ENCODE measurements at places on chromosomes 2 and 18.

GRCh38 chr2:159939946-159940345 lies 122.5 kb downstream of the PLA2R1 start:
- no peak for DNase-seq

DNA sequence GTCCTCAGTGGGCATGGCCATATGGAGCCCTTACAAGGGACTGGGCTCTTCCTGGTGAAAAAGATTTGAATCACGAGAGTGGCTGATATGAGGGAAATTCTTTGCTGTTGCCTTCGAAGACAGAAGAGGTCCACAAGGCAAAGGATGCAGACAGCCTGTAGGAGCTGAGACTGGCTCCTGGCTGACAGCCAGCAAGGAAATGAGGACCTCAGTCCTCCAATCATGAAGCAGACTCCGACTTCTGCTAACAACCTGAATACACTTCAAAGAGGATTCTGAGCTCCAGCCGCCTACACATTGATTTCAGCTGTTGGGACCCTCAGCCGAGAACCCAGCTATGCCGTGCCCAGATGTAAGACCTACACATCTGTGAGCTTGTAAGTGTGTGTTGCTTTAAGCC lies 3.0 kb upstream of the ST8SIA5 start:
- DNase-seq = no peak

- DNase-seq = no peak
Observed at GRCh38 chr2:9244985-9245544, 38.5 kb downstream of the ASAP2 start.

- DNase-seq = peak; percentile 10
Observed at GRCh38 chr2:102103992-102104871, 38.3 kb upstream of the IL1R1 start.

DNA sequence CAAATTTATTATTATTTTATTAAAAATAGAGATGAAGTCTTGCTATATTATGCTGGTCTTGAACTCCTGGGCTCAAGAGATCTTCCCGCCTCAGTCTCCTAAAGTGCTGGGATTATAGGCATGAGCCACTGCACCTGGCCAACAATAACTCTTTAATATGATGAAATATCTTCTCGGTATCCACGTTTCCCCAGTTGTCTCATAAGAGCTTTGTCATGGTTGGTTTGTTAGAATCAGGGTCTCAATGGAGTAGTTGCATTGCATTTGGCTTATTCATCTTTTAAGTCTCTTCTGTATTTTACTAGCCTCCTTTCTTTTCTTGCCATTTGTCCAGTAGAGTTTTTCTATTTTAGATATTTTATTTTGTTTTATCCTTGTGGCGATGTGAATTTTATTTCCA lies 32.7 kb upstream of the DLX2 start:
- no peak for DNase-seq

DNA sequence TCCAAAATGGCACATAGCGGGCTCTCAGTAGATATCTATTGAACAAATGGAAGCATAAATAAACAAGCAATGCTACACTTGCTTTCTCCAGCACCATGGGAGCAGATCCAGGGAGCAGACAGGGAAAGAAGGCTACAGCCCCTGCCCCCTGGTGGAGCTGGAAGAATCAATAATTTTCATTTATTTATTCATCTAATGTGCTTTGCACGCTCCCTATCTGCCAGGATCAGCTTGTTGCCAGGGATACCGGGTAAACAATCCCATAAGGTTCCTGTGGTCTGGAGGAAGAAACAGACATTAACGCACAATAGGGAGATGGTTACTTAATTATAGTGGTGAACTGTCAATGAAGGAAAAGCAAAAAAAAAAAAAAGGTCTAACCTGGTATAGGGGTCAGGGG lies 40.1 kb upstream of the CLASP1 start:
- no peak for DNase-seq

GRCh38 chr2:177281400-177282180 lies 17.1 kb upstream of the NFE2L2 start:
- no peak for DNase-seq

- DNase-seq = no peak
Observed at GRCh38 chr2:25328152-25329085, 13.3 kb downstream of the DNMT3A start.

DNA sequence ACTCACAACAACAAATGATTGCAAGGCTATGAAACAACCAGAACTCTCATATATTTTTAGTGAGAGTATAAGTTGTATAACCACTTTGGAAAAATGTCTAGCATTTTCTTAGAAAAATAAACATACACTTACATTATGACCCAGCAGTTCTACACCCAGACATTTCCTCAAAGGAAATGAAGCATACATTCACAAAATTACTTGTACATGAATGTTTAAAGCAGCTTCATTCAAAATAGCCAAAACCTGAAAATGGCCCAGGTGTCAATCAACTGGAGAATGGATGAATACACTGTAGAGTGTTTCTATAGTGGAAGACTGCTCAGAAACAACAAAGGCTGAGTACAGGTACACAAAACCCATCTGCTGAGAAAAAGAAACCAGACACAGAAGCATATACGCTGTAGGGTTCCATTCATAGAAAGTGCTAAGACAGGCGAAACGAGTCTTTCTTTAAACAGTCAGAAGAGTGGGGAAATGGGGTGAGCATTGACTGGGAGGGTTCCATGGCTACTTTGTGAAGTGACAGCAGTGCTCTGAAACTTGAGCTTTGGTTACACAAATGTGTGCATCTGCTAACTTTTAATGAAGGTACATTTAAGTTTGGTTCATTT lies 799.0 kb downstream of the DCDC2C start:
- no peak for DNase-seq

DNA sequence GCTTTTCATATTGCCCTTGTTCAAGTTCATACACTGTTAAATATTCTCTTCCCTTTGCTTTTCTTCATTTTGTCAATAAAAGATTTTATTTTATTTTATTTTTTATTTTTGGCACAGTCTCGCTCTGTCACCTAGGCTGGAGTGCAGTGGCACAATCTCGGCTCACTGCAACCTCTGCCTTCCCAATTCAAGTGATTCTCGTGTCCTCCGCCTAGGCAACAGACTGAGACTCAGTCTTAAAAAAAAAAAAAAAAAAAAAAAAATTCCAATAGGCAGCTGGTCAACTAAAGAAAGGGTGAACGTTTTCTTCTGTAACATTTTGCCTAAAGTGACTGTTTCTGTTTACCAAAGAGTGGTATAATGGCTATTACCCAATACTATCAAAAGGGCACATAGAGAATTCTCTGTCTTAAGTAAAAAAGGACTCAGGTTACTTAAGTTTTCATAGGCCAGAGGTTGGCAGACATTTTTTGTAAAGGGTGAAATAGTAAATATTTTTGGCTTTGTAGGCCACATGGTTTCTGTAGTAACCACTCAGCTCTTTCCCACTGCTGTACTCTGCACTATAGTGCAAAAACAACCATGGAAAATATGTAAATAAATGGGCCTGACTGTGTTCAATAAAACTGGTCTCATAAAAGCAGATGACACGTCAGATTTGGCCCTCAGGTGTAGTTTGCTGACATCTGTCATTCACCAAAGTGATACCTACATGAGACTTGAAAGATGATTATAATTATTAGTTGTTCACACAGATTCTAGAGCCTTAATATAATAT lies 113.4 kb downstream of the MIB1 start:
- no peak for DNase-seq

- DNase-seq = no peak
Observed at GRCh38 chr2:225399504-225399903, at the start of gene NYAP2. NYAP2 (plus strand) TSS chr2:225399710; CDS start chr2:225408881, 9,171 bp downstream.

DNA sequence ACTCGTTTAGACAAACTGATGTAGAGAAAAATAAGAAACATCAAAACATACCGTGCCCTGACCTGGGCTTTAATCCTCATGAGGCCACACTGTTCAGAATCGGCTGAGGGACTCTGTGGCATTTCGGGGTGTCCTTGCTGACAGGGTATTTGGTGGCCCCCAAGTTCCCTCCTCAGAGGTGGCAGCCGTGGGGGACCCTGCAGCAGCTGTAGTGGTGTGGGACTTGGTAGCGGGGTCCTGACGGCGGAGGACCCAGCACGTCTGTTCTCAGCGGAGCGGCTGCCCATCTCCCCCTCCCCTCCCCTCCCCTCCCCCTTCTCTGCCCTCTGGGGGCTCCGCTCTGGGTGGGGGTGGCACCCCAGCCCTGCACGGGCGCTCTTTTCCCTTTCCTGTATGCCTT lies 18.4 kb downstream of the KCNG2 start:
- DNase-seq = no peak

DNA sequence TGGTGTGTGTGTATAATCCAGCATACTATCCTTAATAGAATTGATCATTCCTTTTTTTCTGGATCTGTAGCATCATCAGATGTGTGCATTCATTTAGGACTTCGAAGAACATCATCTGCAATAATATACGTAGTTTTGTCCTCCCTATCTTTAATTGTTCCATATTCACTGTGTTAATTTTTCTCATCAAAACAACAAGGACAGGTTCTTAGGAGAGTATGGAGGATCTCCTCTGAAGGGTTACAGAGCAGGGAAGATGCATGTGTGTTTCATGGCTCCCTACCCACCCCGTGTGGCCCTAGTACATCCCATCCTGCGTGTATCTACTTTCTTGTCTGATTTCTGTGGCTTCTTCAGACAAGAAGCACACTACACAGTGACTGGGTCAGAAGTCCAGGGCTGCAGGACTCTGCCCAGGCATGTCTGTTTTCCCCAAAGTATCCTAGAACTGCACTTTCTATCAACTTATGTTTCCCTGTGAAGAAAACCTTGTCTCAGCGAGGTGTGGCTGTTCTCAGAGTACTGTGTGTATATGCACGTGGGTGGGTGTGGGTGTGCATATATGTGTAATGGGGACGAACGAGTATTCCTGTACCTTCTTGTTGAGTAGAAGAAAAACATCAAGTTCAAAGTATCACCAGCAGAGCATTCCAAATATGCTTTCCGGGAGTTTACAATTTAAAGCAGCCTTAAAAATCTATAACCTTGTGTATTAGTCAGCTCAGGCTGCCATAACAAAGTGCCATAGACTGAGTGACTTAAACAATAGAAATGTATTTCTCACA lies 220.4 kb upstream of the FOSL2 start:
- DNase-seq = no peak

GRCh38 chr2:231397928-231398294 lies 2.4 kb downstream of the B3GNT7 start:
- no peak for DNase-seq

GRCh38 chr2:19739256-19739655 lies 162.5 kb downstream of the TTC32 start:
- DNase-seq = no peak

GRCh38 chr2:30737326-30737610 lies 70.0 kb downstream of the CAPN13 start:
- DNase-seq = no peak

GRCh38 chr2:54024576-54024975 lies 53.8 kb upstream of the PSME4 start:
- no peak for DNase-seq

DNA sequence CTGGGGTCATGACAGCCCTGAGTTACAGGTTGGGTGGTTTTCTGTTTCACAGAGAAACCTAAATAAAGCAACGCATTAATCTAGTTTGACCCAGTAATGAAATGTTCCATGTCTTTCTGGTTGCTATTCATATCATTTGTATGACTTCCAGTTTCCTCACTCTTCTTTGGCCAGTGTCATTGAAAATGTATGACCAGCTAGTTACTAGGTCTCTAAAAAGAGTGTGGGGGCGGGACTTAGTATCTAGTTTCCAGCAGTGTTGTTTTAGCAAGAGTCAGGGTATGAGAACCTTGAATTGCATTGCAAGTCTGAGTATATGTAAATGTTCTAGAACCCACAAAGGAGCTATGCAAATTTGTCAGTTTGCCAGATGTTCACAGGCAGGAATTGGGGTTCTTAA lies 47.7 kb downstream of the SLC9A2 start:
- no peak for DNase-seq

GRCh38 chr2:171579481-171579880 lies 57.2 kb downstream of the CYBRD1 start:
- no peak for DNase-seq

DNA sequence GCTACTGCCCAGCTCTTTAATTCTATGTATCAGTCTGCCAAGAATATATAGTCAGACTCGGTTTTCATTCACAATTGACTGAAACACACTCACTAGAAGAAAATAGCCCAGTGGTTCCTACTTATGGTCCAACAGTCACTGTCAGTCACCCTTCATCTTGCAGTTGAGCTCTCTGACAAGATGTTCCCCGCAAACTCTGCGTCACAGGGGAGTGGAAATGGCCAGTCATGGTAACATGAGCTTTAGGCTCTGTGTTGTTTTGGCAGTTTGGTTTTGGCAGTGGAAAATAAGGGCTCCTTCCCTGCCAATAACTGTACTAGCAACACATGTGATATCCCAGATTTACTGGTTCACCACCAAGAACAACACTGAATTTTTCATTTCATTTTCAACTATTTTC lies 122.5 kb downstream of the PRPF40A start:
- no peak for DNase-seq

DNA sequence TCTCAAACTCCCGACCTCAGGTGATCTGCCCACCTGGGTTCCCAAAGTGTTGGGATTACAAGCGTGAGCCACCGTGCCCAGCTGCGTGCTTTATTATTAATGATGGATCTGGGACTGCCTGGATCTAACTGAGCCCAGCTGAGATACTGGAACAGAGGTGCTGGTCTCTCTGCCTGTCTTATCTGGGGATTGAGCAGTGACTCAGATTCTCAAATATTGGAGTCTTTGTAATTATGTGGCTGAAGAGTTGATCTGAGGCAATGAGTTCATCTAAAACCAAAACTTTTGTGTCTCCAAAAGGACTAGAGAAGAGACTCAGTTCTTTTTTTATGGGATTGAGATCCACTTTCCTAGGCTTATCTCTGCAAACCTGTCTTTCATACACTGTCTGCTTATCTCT lies 16.3 kb downstream of the PLEKHB2 start:
- no peak for DNase-seq

DNA sequence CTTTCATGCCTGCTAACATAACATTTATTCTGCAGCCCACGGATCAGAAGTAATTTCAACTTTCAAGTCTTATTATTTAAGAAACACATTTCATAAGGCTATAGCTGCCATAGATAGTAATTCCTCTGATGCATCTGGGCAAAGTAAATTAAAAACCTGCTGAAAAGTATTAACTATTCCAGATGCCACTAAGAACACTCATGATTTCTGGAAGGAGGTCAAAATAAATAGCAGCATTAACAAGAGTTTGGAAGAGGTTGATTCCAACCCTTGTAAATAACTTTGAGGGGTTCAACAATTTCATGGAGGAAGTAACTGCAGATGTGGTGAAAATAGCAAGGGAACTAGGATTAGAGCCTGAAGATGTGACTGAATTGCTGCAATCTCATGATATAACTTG lies 77.6 kb downstream of the CCDC148 start:
- DNase-seq = no peak

DNA sequence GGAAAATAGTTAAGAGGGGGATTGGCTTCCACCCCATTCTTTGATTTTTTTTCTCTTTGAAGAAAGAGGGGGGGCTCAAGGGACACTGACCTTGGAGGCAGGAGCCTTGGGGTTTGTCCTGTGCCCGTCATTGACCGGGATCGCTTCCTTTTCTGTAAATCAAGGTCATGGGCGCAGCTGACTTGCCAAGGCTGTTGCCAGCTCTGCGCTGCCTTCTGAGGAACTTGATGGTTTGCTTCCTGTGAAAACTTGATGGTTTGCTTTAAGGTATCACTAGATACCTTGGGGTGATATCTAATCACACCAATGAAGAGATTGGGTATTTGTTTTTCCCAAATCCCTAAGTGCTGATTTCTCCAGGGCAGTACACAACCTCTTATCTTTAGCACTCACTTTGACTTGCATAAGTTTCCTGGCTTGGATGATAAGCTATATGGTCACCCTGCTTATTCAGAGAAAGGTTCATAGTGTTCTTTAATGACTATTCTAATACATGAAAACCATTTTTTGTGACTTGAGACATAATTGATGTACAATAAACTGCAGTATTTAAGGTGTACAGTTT lies 56.0 kb downstream of the DGKD start:
- no peak for DNase-seq
